Effector CD4-positive, alpha-beta T cell (primary cell): ENCODE measurements at places on chromosomes 6 and 20.

GRCh38 chr6:55034752-55035151, 139.6 kb upstream of the HCRTR2 start:
- no peak for DNase-seq

GRCh38 chr20:50904067-50904570, 27.1 kb downstream of the ADNP start:
- DNase-seq, result no peak

DNA sequence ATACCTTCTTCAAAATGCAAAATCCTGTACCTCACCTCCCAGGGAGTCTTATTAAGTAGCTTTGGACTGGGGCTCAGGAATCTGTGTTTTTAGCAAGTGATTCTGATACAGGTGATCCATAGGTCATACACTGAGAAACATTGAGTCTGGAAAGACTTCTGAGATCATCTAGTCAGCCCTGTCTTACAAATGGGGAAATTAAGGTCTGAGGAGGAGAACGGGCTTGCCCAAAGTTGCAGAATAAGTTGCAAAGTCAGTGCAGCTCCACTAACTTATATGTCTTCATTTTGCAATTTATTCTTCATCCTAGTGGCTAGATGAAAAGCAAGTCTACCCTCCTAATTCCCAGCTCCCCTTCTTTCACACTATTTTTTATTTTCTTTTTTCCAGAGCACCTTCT, 28.9 kb downstream of the KCNS1 start:
- DNase-seq, result no peak

DNA sequence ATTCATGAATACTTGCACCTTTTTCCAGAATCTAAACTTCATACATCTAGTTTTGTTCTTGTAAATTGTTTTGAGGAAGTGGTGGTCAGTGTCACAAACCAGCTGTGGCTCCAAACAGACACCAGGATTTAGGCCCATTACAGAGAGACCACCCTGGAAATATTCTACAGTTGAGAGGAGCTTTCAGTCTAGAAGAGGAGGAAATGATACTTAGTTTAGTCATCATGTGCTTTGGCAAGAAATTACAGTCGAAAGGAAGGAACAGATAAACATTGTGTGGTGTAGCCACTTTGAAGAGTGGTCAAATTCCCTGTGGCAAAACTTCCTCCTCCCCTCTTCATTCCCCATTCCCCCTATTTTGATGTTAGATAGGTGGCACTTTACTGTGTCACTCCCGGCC, 15.7 kb downstream of the DCBLD1 start:
- DNase-seq, result no peak

DNA sequence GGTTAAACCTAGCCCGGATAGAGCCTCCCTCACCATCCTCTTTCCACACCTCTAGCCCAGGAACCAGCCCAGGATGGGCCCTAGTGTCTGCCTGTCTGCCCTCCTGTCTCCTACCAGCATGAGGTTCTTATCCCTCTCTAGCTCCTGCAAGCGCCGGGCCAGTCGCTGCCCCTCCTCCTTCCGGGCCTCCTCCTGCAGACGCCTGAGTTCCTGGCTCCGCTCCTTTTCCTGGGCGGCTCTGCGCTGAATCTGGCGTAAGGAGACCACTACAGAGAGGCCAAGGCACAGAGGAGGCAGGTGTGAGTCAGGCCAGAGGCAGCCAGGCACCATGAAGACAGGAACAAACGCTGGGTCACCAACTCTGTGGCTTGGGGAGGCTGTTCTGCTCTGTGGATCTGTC, 4.3 kb upstream of the PSORS1C2 start:
- DNase-seq, result no peak
